ENCODE measurements at places on chromosomes 7 and 10.

DNA sequence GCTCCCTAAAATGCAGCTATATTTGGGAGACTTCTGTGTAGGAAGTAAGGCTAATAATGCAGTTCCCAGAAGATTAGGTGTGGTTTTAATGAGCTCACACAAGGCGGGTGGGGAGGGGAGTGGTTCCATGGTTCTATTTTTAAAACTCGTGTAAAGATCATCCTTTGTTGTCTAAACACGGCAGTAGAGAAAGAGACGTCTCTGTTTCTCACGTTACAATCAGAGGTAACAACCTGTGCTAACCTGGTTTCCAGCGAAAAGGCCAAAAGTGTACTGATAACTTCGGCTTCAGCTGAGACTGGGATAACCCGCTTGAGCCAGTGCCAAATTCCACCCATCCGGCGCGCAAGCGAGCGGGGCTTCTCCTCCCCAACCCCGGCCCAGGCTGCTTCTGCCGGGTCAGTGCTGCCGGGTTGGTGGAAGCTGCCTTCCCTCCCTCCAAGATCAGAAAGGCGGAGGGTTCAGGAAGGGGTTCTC is 2.5 kb upstream of the MAP3K8 start:
- DNase-seq = no peak

DNA sequence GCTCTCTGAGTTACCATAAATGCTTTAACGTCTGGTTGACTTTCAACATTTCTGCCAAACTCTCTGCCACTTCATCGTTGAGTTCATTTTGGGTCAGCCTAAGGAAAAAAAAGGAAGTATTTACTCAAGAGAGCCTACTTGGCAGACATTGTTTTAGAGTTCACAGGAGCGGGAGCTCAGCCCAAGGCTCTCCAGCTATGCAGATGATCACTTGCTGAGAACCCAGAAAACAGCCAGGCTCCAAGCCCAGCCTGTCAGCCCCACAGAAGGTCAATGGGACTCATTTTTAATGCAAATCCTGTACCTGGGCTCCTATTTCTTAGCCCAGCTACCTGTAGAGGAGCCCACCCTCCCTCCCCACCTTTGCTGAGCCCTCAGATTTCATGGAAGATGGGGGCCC is 45.5 kb downstream of the NOD1 start:
- no peak for DNase-seq

GRCh38 chr10:14093730-14094484 is 236.8 kb downstream of the FRMD4A start:
- DNase-seq = peak; percentile 31

DNA sequence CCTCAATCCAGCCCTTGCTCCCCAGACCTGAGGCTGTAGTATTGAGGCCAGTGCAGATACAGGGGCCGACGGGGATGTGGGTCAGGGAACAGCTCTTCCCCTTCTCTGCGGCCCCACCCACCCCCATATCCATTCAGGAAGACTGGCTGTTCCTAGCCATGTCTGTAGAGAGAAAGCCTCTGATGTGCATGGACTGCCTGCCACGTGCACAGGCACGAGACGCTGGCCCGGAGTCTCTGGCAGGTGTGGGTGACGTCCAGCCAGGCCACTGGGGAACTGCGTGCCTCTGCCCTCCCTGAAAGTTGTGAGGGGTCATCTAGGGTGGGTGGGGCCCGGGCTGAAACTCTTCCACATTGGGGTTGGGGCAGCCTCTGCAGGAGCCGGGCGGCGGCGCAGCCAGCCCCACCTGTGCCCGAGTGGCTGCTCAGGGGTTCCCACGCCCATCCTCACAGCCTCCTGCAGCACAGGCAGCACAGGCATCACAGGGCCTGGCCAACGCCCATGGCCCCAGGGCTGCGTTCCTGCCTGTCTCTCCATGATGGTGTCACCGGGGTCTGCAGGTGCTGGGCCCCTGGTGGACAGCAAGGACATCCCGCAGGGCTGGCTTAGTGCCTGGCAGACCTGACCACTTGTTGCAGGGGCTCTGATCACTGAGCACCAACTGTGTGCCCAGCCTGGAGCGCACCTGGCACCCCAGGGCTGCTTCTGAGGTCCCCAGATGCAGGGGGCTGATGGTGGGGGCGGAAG is 27.5 kb downstream of the MICALL2 start:
- DNase-seq = no peak

DNA sequence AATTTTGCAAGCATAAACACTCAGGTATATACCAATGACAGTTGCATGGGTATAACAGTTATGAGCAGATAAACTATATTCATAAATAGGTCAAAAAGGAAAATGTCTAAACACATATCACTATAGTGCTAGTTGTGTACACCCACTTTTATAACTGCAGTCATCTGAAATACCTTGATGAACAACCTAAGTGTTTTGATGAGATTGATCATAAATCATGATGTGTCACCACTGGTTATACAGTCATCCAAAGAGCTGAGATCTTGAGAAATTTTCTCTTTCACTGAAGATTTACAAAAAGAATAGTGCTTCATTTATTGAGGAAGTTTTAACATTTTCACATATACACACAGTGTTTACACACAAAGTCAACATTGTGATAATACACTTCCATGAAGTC is 78.6 kb upstream of the SLC25A13 start:
- DNase-seq = no peak

DNA sequence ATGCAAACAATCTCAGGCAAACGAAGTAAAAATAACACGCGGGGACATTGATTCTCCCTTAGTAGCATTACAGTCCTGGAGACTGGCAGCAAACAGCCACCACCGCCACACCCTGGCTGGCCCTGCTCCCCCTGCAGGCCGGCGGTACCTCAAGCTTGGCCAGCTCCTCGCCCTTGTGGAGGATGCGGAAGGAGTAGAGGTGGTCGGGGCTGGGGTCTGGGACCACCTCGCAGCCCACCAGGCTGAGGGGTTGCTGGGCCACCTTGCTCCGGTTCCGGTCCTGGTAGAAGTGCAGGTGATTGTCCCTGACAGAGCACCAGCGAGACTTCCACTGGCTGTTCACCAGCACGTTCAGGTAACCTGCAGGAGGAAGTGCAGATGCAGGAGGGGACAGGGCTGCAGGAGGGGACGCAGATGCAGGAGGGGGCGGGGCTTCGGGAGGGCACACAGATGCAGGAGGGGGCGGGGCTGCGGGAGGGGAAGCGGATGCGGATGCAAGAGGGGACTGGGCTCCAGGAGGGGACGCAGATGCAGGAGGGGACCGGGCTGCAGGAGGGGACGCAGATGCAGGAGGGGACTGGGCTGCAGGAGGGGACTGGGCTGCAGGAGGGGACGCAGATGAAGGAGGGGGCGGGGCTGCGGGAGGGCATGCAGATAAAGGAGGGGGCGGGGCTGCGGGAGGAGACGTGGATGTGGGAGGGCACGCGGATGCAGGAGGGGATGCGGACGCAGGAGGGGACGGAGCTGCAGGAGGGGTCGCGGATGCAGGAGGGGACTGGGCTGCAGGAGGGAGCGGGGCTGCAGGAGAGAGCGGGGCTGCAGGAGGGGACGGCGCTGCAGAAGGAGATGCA is 65.7 kb downstream of the VWA2 start:
- peak; percentile 73 for DNase-seq

- no peak for DNase-seq
Measured at GRCh38 chr10:122162671-122163173, 108.4 kb upstream of the BTBD16 start.

- no peak for DNase-seq
Measured at GRCh38 chr7:99218406-99219184, 10.7 kb upstream of the KPNA7 start.

- DNase-seq = no peak
Measured at GRCh38 chr7:68155676-68156075, 1159.0 kb downstream of the TYW1 start.

DNA sequence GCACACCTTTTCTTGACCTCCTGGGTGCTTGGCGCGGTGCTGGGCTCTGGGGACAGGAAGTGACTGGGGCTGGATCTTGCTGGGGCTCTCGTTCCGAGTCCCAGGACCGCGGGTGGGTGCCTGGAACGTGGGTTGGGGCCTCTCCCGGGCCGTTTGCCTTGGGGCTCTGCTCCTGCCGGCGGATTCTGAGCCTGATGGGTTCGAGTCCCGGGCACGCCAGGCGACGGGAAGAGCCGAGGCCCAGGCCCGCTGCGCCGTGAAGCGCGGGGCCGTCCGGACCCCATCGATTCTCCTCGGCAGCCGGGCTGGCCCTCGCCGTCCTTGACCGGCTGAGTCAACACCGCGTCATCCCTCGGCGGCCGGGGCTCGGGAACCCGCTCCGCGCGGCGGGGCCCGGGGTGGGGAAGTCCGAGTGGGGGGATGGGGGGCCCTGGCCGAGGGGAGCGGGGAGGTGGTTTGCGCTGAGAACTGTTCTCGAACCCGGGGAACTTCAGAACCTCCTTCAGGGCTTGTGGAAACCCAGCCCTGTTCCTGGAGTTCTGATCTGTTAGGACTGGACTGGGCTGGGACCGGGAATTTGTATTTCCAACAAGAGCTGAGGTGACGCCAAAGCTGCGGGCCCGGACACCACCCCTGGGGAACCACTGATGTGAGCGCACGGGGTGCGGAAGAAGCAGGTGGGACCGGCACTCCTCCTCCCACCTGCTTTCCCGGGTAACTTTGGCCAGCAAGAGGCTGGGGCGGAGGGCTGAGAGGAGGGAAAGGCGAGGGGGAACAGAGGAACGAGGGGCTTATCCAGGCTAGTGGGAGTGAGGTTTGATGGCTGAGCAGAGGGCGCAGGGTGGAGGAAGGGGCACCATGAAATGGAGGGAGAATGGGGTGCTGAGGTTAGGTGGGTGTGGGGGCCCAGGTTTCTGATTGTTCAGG is 6.2 kb downstream of the HHEX start:
- DNase-seq = no peak

- peak; percentile 62 for DNase-seq
Measured at GRCh38 chr10:114095559-114096337, 52.1 kb downstream of the ADRB1 start.

DNA sequence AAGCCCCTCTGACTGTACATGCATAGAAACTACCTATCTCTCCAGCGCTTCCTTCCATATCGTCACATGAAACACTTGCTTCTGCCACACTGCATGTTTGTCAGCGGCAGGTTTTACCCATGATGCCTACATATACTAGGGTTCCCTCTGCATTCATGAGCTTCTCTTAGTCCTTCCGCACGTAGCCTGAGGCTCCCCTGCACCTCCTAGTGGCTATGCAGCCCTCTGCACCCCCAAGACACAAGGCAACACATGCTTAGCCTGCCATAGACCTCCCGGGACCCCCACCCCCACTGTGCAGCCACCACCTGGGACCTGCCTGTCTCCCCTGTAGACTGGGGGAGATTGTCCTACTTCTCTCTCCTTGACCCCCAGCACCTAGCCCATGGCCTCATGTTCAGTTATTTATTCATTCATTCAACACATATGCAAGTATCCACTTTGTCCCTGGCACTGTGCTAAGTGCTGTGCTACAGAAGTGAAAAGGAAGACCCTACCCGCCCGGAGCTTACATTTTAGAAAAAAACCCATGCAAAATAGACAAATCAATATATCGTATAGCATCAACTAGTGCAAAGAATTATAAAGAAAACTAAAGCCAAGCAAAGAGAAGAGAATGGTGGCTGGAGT is 23.5 kb downstream of the TMEM273 start:
- DNase-seq = peak; percentile 66

- DNase-seq = no peak
Measured at GRCh38 chr7:12054830-12055229, 156.3 kb upstream of the TMEM106B start.

GRCh38 chr10:92903633-92904032 is 55.3 kb downstream of the EXOC6 start:
- DNase-seq = no peak

DNA sequence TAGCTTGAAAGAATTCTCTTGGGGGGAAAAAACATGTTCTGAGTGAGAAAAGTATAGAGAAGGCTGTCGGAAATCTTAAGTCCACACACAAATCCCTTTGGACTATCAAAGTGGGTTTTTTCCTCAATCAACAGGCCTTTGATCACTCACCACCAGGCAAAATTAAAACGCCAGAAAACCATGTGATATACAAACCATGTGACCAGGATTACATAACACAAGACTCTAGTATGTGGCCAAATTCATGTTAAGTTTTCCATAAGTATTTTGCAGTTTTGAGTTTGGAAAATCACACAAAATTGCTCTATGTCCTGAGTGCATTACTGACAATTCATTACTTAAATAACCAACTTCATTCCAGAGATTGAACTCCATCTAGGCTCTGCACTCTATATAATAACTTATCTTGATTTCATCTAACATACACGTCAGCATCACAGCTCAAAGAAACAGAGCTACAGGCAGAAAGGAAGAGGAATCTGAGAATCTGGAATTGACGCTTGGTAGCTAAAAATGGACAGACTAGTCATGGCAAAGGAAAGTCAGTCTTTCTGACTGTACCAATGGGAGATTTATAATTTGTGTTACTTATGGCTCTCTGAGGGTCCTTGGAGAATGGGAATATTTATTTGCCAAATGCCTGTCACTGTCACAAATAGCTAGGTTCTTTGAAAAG is 383.5 kb downstream of the SFMBT2 start:
- no peak for DNase-seq

GRCh38 chr7:35701287-35701900 is 6.5 kb upstream of the HERPUD2 start:
- DNase-seq = no peak

- DNase-seq = no peak
Measured at GRCh38 chr7:1284743-1285458, 52.2 kb downstream of the UNCX start.

Measured in GM13976 (cell line).